HuH-7 (cell line): ENCODE measurements at places on chromosomes 13 and 19.

DNA sequence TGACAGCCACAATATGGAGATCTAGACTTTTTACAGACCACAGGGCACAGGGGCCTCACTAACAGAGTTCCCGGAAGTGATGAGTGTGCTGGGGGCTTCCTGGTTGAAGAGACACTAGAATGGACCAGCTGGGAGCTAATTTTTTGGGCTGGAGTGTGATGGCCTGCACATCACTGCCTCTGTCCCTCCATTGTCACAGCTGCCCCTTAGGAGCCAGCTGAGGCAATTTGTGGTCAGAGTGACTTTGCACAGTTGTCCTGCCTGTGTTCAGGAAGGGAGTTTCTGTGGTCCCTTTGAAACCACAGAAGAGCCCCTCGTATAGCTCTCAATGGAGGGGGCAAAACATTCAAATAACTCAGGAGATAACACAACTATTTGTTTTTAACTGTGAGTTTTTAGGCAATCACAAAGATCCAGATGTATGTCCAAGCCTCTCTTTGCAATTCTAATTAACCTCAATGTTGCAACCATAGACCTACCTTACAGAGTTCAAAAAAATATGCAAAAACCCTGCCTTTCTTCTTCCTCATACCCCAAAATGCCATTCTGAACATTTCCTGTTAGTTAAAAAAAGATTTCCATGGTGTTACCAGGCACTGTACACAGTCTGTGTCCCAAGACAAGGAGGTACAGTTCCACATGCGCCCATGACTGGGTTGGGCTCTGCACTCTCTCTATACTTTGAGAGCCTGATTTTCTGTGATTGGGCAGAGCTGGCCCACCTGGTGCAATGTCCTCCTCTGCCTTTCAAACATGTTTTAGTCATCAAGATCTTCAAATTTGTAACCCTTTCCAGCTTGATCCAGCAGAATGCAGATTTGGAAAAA lies 2.4 kb downstream of the ALOX5AP start:
- DNase-seq = no peak

- DNase-seq = no peak
Observed at GRCh38 chr13:100521851-100522617, 66.6 kb downstream of the GGACT start.

GRCh38 chr13:30338952-30339351 lies 31.6 kb upstream of the KATNAL1 start:
- DNase-seq = no peak

DNA sequence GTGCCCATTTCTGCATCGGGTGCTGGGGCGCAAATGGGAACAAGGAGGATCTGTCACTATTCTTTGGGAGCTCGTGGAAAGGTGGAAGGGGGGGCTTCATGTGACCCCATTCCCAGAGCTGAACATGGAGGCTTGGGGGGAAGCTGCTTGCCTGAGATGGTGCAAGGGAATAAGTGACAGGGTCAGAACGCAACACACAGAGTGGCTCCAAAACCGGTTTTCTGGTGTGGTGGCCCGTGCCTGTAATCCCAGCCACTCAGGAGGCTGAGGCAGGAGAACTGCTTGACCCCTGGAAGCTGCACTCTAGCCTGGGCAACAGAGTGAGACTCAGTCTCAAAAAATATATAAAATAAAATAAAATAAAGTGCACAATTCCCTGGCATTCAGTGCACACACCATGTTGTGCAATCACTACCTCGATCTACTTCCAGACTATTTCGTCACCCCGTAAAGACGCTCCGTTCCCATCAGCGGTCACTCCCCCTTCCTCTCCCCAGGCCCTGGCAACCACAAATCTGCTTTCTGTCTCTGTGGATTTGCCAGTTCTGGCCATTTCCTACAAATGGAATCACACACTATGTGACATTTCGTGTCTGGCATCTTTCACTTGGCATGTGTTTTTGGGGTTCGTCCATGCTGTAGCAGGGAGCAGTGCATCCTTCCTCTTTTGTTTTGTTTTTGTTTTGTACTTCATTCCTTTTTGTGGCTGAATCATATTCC lies 18.2 kb upstream of the COMP start:
- DNase-seq = no peak

- DNase-seq = no peak
Observed at GRCh38 chr13:59447031-59447430, 716.7 kb downstream of the DIAPH3 start.

DNA sequence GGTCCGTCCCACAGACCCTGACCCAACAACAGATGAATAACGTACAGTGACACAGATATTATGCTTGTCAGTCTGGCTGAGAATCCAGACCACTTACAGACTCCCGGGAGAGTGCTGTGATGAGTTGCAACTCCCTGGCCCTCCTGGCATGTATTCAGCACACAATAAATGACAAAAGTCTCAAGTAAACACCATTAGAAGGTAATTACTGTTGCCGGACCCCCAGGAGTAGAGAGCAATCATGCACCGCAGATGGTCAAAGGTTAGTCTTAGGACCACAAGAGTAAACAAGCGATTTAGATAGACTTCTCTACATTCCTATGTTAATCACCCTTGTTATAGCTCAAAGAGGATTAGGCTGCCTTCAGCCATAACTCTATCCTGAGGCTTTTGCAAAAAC lies 726.4 kb upstream of the GPC6 start:
- DNase-seq = peak; percentile 9

GRCh38 chr19:34172661-34173192 lies 423 bp downstream of the LSM14A start:
- DNase-seq = peak; percentile 34

GRCh38 chr19:2633693-2634075 lies 68.8 kb downstream of the GNG7 start:
- DNase-seq = no peak

GRCh38 chr13:93397619-93398018 lies 171.0 kb downstream of the GPC6 start:
- DNase-seq = no peak

DNA sequence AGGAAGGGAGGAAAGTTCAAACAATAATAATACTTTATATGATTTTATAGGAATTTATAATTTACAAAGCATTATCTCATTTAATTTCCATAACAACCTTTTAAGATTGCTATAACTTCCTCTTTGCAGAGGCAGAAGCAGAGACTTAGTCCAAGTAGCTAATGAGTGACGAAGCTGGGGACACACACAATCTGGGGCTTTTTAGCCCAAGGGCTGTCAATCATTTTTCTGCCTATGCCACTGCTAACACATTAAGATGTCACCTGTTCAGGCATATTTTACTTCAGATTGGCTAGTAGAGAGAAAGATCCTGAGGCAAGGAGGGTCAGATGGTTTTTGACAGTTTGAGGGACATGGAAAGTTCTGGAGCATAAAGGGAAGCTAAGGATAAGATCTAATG lies 12.6 kb downstream of the SCEL start:
- no peak for DNase-seq

DNA sequence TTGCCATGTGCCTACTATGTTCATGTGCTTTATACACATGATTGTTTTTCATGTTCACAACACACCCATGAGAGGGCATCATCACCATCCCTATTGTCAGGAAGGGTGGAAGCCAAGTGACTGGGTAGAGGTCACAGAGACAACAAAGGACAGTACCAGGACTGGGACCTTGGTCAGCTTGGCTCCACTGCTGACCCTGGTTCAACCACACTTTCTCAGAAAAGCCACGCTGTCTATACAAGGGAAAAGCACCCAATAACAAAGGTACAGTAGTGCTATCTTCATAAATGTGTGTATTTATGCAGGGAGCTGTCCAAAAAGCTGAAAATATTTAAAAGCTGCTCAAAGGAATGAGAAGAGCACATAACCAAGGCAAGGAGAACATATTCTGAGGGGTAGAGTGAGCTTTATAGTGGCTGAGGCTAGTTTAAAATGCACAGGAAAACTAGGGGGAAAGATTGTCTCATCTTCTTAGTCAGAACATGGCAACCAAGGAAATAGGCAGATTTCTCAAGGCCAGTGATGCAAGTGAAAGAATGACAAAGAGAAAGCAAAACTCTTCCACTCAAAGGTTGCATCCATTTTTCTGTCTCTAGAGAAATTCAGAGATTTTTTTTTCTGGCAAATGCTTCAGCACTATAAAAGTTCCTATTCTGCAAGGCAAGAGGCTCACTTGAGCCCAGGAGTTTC lies 415.0 kb downstream of the FOXO1 start:
- DNase-seq = no peak

DNA sequence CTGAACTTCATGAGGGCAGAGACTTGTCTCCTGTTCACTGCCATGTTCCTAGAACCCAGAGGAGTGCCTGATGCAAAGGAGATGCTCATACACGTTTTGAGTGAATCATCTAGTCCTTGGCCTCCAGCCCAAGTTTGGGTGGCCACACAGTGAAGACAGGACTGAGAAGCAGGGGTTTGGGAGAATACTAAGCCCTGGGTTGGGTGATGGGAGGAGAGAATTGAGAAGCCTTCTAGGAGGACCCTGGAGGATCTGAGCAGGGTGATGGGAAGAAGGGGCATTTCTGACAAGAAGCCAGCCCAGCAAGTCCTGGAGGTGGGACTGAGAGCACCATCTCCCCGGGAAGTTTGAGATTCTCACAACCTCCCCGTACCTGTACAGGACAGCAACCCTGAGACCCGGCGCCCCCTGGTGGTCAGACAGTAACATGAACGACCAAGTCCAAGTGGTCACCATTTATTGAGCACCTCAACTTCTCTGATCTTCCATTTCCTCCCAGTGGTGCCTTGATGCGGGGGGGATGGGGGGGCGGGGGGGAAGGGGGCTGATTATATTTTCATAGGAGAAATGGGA lies 11.0 kb downstream of the CTU1 start:
- peak; percentile 84 for DNase-seq

DNA sequence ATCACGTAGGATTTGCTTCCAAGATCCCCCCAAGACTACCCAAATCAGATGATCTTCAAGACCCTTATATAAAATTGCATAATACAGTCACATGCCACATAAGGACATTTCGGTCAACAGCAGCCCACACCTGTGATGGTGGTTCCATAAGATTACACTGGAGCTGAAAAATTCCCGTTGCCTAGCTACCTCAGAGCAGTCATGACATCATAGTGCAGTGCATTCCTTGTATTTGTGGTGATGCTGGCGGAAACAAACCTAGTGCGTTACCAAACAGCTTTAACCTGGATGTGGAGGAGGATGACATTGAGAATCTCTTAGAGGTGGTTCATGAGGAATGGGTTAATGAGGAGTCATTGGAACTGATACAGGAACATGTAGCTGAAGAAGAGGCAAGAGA lies 4.8 kb downstream of the ZNF766 start:
- DNase-seq = no peak

- DNase-seq = no peak
Observed at GRCh38 chr19:14611051-14611450, 28.2 kb downstream of the CLEC17A start.
